Upper lobe of right lung (tissue), 1 donor: ENCODE measurements at places on chromosomes 6 and 20.

- DNase-seq, result no peak
- no peaks in the 10 kb centered on the region for H3K4me1 ChIP-seq
- H3K36me3 ChIP-seq, result no peaks in the 10 kb centered on the region
- no peak overlapping the region for H3K4me3 ChIP-seq
- no peak overlapping the region for H3K27ac ChIP-seq
Measured at GRCh38 chr6:151539506-151540268, 45.9 kb downstream of the CCDC170 start.

DNA sequence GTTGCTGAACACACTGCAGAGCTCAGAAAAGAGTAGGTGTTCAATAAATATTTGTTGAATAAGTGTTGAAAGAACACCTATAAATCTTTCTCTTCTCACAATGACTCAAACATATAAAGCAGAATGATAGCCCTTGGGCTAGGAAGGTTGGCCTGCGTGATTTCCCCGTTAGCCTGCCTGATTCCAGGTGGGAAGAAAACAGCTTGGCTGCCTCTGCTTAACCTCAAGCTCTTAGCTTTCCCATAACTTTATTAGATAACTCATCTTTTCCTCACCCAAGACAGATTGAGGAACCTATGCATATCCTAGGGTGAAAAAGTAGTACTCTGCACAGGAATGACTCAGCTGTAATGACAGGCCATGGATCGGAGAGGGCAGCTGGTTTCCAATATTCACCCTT lies 300.3 kb upstream of the ID4 start:
- no peaks in the 10 kb centered on the region for H3K27me3 ChIP-seq
- no peak for DNase-seq
- H3K4me1 ChIP-seq, result no peaks in the 10 kb centered on the region
- no peak overlapping the region for H3K27ac ChIP-seq
- H3K36me3 ChIP-seq, result no peaks in the 10 kb centered on the region

GRCh38 chr20:50169329-50169823 lies 15.9 kb upstream of the PEDS1 start:
- no peak overlapping the region for H3K27ac ChIP-seq
- no peak for DNase-seq
- H3K4me3 ChIP-seq, result no peak overlapping the region
- H3K4me1 ChIP-seq, result peaks cover 16% of the 10 kb centered on the region
- no peaks in the 10 kb centered on the region for H3K27me3 ChIP-seq
- no peaks in the 10 kb centered on the region for H3K36me3 ChIP-seq

DNA sequence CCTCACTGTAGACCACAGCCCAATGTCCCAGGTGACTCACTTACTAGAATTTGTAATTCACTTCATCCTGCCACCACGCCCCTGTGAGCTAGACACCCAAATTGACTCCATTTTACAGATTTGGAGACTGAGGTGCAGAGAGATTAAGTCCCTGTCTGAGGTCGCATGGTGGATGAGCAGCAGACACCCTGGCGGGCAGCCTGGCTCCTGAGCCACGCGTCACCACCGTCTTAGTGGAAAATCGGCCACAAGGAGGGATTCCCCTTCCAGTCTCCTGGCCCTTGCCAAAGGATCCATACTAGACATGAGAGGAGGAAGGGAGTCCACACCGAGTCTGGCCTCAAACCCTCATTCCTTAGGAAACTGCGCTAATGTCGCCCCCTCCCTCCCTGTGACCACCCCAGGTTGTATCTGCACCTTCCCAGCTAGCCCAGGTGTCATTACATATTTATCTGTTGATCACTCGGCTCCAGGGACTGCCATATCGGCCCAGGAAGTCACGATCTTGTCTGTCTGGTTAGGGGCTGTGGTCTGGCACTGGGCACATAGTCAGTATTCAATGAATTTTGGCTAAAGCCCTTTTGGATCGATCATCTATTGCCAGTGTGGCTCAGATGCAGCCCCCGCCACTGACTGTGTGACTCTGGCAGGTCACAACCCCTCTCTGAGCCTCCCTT lies 25.7 kb upstream of the PTGIS start:
- no peak overlapping the region for H3K4me3 ChIP-seq
- peaks cover 53% of the 10 kb centered on the region for H3K4me1 ChIP-seq
- no peaks in the 10 kb centered on the region for H3K27me3 ChIP-seq
- DNase-seq, result no peak
- peak overlapping the region; percentile 72 for H3K27ac ChIP-seq

GRCh38 chr6:129867403-129867802 lies 6.3 kb upstream of the TMEM244 start:
- DNase-seq, result no peak
- H3K27ac ChIP-seq, result no peak overlapping the region
- H3K4me1 ChIP-seq, result no peaks in the 10 kb centered on the region
- no peaks in the 10 kb centered on the region for H3K27me3 ChIP-seq
- no peak overlapping the region for H3K4me3 ChIP-seq
